ENCODE measurements at places on chromosomes 3 and 15.
A peak's percentile ranks its signal among the peaks of the same experiment; 100 is the strongest.

GRCh38 chr3:197482001-197482400, 73.8 kb downstream of the BDH1 start:
- DNase-seq = no peak

DNA sequence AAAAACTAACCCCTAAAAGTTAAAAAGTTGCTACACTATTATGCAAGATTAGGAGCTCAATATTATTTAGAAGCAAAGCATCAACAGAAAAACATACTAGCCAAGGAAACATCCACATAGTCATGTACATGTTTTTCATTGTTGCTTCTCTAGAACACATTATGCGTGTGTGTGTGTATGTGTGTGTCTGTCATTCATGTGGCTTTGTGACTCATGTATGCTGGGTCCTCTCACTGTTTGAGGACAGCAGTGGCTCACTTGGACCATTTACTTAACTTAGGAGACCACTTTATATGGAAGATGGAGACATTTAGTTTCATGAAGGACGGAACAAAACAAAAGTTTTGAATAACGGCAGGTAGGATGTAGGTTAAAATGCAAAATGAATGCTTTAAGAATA, 219.4 kb upstream of the THBS1 start:
- no peak for DNase-seq

DNA sequence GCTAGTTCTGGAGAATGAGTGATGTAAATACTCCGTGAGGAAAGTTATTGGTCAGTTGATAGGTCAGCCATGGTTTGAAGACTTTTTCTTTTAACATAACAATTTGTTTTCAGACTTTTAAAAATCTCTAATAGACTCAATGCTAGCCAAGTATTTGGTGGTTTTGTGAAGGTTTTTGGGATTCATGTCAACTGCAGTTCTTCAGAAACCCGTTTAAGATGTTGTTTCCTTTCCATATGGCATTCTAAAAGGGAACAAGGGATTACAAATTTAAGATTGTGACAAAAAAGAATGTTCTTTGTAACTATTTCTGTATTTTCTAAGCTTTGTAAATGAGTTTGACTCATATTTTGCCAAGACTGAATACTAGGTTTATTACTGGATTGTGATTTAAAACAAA, 281.7 kb upstream of the COL8A1 start:
- DNase-seq = no peak

GRCh38 chr3:47019201-47019600, 39.7 kb downstream of the NBEAL2 start:
- DNase-seq = peak; percentile 26

- no peak for DNase-seq
Measured at GRCh38 chr3:117104792-117105191, 395.2 kb downstream of the TUSC7 start.

- DNase-seq = no peak
Measured at GRCh38 chr3:17349093-17349492, 393.3 kb downstream of the TBC1D5 start.

DNA sequence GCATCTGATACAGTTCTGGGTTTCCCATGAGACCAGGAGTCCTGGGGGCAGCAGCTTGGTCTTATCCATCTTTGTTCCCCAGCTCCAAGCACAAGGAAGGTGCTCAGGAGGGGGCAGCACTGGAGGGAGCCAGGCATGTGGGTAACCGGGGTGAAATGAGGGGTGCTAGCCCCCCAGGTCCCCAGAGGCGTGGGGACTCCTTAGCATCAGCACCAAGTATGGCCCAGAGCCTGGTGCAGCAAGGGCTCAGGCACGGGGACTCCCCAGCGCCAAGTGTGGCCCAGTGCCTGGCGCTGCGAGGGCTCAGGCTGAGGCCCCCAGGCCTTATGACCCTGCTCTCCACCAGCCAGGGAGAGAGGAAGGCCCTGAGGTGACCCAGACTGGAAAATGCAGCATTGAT, 94.1 kb downstream of the CHSY1 start:
- no peak for DNase-seq

DNA sequence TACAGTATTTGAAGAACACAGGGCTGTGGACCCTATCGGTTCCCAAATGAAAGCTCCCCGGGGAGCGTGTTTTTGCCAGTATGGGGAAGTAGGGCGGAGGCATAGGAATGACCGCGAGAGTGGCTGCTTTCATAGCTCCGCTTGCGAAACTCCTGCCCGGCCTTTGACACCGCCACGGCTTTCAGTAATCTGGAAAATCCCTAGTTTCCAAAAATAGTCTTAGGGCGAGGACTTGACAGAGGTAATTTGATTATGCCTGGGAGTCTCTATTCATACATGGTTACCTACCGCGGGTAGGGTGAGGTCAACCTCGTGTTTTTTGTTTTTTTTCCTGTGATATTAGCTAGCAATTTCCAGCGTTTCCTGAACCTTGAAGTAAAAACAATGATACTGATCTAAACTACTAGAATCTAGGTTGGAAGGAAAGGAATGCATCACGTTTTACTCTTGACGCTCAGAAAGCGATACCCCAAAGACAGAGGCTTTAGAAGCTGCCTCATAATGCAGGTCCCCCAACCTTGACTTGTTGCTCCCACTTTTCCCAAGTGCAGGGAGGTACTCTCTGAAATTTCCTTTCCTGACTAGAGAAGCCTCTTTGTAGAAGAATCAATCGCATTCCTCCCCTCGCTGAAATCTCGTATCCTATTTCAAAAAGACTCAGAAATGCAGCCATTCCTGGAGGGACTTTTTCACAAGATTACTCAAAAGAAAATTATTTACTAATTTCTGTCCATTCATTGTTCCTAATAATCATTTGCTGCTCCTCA, 894 bp upstream of the CCNL1 start:
- DNase-seq = peak; percentile 47

- DNase-seq = no peak
Measured at GRCh38 chr3:99434190-99434589, 204.2 kb upstream of the COL8A1 start.
